NCI-H2081 treated with DMSO at 0.1 percent for 48 hours (cell line): ENCODE measurements at places on chromosomes 13 and 19.

GRCh38 chr19:55031178-55031577 is 6.9 kb downstream of the GP6 start:
- no peak for DNase-seq

- no peak for DNase-seq
Observed at GRCh38 chr13:32001154-32001768, 30.3 kb upstream of the FRY start.

- DNase-seq, result no peak
Observed at GRCh38 chr13:102707467-102707866, 12.6 kb upstream of the METTL21C start.

DNA sequence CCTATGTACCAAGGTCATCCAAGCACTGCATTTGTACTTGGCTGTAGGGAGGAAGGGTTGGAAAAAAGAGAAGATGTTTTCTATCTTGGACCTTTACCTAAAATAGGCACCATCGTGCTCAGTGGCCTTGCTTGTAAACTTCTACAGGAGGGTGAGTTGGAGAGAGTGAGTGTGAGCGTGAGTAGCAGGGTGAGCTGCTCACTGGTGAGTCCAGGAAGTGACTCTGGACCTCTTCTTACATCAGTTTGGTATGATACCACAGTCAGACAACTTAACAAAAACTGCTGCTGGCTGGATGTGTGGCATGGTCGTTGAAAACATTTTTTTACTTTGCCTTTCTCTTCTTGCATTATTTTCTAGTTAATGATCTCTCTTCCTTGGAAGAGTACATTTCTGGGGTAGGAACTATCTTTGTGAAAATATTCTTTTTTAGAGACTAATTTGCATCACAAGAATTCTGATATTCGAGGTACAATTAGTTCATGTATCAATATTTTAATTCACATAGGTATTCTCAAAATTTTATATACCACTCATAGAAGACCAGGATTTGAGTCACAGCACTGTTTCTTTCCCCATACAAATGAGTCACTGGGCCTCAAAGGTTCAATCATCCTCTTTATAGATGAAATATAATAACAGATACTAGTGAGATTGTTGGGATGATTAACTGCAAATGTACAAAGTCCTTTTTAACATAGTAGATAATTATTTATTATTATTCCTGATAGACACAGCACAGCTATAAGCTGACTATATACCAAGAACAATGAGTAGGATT is 651 bp downstream of the SERPINE3 start:
- no peak for DNase-seq

GRCh38 chr19:38993271-38993670 is 17.7 kb upstream of the FBXO17 start:
- no peak for DNase-seq

DNA sequence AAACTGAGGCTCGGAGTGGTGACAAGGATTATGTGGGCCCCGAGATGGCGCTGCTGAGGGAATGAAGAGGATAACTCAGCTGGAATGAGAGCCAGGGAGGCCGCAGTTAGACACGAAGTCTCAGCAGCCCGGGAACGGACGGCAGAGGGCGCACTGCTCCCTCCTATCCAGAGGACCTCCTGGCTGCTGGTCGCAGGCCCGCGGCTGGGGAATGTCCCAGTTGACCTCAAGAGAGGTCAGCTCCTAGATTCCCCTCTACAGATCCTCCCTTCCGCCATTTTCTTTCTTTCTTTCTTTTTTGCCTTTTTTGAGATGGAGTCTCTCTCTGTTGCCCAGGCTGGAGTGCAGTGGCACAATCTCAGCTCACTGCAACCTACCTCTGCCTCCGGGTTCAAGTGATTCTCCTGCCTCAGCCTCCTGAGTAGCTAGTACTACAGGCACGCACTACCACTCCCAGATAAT is 24.1 kb upstream of the ASPDH start:
- DNase-seq, result no peak

GRCh38 chr13:110653851-110654250 is 38.5 kb downstream of the NAXD start:
- no peak for DNase-seq

DNA sequence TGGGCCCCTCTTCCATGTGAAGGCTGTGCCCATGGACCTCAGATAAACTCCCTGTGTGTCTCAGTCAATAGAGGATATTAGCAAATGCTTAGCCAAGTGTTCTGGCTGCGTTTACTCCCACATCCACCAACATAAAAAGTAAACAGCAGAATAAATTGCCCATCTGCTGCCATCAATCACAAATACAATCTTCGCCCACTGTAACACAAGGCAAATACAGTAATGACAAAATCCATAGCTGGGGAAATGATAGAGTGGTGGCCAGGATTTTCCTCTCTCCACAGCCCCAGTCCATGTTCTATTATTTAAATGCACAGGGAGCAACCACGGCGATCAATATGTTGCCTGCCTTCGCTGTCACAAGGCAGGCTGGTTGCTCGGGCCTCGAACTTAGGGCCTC is 376.5 kb downstream of the UQCRFS1 start:
- DNase-seq, result no peak

- DNase-seq, result no peak
Observed at GRCh38 chr19:11821474-11822109, 7.5 kb downstream of the ZNF440 start.

DNA sequence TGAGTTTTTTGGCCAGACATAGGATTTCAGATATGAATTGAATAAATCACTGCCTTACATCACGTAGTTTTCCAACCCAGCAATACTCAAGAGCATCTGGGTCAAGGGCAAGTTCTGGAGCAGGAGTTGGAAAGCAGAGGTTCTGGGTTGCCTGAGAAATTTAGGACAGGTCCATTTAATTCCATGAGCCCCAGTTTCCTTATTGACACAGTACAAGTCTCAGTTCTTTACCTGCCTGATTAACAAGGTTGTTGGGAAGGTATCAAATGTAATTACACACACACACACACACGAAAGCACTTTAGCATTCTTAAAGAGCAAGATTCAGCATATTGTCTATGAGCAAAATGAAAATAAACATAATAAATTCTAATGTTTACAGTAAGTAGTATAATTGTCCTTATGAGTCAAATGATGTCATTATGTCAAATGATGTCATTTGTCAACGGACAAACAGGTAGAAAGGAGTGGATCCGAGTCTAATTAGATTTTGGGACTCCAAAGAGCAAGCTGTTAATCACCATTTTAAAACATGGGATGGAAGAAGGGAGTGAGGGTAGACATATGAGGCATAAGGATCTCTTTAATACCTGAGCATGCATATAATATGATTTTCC is 268.4 kb upstream of the ARGLU1 start:
- DNase-seq, result no peak

DNA sequence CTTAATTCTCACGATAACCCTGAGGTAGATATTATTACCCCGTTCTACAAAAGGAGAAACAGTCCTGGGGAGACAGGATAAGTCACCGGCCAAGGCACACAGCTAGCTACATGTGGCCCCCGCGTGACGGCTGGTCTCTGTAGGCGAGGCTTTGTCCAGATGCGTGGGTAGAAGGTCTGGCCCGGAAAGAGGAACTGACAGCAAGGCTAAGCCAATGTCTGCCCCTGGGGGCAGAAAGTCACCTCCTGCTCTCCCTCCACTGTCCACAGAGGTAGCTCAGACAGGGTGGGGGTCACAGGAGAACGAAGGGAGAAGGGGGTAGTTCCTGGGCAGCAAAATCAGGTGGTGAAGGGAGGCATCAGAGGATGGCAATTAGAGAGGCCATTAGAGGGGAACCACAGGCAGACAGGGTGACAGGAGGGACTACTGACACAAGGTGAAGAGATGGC is 1.8 kb downstream of the APOC4 start:
- no peak for DNase-seq

DNA sequence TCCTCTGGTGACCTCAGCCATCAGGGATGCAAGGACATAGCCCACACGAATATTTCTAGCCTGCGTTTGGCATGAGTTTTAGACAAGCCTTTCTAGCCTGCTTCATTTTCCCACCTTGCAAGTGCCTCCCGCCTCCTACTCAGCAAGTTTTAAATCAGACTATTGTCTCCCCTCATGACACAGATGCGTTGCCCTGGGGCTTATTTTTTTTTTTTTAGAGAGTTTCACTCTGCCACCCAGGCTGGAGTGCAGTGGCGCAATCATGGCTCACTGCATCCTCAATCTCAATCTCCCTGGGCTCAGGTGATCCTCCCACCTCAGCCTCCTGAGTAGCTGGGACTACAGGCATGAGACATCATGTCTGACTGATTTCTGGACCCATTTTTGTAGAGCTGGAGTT is 14.6 kb downstream of the GJB2 start:
- DNase-seq, result no peak

GRCh38 chr13:21657538-21657937 is 13.3 kb upstream of the FGF9 start:
- no peak for DNase-seq

- DNase-seq, result no peak
Observed at GRCh38 chr19:10270180-10270615, 722 bp upstream of the ICAM1 start.

DNA sequence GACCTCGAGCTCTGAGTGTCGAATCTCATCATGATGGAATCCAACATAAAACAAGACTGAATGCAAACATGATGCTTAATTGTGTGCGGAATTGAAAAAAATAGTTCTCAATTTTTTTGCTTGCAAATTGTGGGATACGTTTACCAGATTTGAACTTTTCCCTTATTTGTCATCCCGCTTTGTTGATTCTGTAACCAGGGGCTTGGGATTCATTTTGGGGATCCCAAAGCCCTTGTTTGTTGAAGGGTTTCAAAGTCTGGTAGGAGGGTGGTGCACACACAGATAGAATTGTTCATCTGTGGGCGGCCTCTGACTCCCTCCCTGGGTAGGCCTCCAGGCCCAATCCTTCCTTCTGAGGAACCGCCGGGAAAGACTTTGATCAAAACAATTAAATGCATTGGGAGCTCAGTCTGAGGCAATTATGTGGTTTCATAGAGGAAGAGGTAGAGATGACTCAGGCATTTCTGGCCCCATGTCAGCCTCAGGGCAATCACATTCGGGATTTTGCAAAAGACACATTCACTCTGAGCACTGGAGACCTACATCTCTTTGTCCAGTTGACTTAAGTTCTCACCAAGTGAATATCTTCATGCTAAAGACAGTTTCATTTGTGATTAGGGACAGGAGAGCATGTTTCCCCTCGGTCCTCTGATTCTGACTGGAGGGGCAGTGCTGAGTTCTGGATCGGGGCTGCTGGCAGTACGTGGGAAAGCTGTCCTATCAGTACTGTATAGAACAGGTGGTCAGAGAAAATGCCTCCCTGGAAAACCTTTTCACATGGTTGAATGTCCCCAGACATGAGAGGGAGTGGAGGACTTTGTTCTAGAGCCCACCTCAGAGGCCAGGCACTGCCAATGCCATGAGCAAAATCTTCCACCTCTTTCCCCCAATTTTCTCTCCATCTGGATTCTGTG is 27.8 kb upstream of the IGFL4 start:
- no peak for DNase-seq

DNA sequence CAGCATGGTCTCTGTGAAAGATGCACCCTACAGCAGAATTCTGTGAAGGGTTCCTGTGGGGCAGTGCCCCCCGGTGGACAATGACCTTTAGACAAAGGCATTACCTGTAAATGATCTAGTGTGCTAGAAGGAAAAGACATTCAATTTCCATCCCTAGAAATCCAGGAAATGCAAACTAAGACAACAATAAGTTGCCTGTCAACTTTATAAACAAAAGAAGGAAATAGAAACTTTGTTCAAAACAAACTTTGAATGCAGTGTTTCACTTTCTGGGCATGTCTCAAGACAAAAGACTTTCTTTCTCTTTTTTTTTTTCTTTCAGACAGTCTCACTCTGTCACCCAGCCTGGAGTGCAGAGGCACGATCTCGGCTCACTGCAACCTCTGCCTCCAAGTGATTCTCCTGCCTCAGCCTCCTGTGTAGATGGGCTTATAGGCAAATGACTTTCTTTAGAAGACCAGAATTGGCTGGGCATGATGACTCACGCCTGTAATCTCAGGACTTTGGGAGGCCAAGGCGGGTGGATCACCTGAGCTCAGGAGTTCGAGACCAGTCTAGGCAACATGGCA is 15.5 kb downstream of the TEX101 start:
- no peak for DNase-seq

- DNase-seq, result no peak
Observed at GRCh38 chr13:102311901-102312300, 89.9 kb downstream of the FGF14 start.

- no peak for DNase-seq
Observed at GRCh38 chr13:51698352-51698751, 105.6 kb downstream of the DHRS12 start.

DNA sequence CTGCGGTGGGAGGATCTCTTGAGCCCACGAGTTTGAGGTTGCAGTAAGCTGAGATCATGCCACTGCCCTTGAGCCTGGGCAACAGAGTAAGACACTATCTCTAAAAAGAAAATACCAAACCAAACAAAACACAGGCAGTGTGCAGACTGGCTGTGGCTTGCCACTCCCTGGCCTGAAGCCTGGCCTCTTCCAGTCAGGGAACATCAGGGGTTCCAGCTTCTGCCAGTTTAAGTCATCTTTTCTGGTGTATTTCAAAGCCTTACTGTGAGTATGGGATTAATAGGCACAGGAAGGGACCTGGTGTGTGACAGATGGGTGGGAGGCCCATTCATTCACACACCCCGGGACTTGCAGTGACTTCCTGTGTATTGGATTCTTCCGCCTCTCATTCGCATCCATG is 27.0 kb upstream of the F2RL3 start:
- no peak for DNase-seq

- DNase-seq, result peak; percentile 41
Observed at GRCh38 chr19:52095172-52096014, at the start of gene ZNF841. Gene ZNF841, minus strand, starts transcription at chr19:52095765. Its CDS starts 10,964 bp downstream, at chr19:52084801.

- DNase-seq, result no peak
Observed at GRCh38 chr19:3849092-3849491, 19.7 kb downstream of the ZFR2 start.

- DNase-seq, result peak; percentile 85
Observed at GRCh38 chr19:47776568-47776967, 1.9 kb upstream of the SELENOW start.

DNA sequence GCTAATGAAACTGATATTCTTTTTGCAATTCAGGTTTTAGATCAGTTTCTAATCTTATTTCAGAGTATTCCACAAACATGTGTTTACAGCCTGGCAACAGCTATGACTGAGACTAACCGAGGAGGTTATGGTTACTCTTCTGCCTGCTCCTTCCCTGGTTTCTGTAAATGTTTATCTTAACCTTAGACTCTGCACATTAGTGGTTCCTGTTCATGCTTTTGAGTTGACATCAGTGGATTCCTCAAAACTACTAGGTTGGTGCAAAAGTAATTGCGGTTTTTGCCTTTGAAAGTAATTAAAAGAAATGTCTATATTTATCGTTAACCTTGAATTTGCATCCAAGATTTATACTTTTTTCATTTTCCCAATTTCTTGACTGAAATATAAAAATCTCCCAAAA is 237.0 kb upstream of the TSHZ3 start:
- no peak for DNase-seq

GRCh38 chr13:90276216-90276615 is 1071.3 kb upstream of the MIR17HG start:
- no peak for DNase-seq

GRCh38 chr19:39765091-39766076 is 13.3 kb upstream of the LEUTX start:
- DNase-seq, result no peak

- no peak for DNase-seq
Observed at GRCh38 chr19:18846862-18847548, 15.2 kb downstream of the UPF1 start.

GRCh38 chr13:112971288-112971643 is 2.3 kb downstream of the MCF2L start:
- DNase-seq, result no peak

GRCh38 chr13:23771552-23771951 is 117.6 kb downstream of the MIPEP start:
- DNase-seq, result no peak

GRCh38 chr19:17348700-17349099 is 11.3 kb downstream of the GTPBP3 start:
- no peak for DNase-seq

GRCh38 chr19:18541992-18542940 is 1.1 kb downstream of the FKBP8 start:
- no peak for DNase-seq
